M059J (cell line): ENCODE measurements at places on chromosomes 5 and 9.
A peak's percentile ranks its signal among the peaks of the same experiment; 100 is the strongest.

GRCh38 chr9:27768781-27769180 is 195.5 kb upstream of the C9orf72 start:
- no peak for DNase-seq

DNA sequence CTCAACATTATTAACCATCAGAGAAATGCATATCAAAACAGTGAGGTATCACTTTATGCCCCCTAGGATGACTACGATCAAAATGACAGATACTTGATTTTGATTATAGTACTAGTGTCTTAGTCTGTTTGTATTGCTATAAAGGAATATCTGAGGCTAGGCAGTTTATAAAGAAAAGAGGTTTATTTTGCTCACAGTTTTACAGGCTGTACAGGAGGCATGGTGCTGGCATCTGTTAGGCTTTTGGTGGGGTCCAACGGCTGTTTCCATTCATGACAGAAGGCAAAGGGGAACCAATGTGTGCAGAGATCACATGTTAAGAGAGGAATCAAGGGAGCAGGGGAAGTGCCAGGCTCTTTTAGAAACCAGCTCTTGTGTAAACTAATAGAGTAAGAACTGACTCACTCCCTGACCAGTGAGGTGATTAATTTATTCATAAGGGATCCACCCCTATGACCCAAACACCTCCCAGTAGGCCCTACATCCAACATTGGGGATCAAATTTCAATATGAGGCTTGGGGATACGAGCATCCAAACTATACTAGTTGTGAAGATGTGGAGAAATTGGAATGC is 16.0 kb upstream of the AFF4 start:
- peak; percentile 65 for DNase-seq

DNA sequence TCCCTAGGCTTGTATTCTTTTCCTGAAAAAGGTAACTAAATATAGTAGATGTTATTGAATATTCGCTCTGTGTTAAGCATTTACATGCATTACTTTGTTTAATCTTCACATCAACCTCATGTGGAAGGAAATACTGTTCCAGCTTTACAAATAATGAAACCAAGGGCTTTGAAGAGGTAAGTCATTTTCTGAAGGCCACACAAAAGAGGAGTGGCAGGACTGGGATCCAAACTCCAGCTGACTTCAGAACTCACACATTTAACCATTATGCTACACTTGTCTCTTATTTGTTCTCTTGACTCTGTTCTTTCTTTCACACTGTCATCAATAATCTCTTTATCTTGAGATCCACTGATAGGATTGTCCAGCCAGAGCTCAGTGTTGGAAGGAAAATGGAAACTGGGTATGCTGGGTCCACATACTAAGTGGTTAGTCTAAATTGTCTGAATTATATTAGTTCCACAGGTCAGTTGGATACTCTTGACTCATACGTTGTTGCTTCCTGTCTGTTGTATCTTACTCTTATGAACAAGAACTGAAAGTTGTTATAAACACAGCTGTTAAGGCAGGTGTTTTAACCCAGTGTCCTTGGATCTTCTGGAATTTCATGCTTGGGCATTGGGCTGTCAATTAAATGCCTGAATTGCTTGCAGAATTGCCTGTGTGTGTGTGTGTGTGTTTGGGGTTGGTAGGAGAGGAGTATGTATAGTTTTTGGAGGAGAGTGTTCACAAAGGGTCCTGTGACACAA is 65.6 kb downstream of the TLE4 start:
- DNase-seq, result peak; percentile 46

DNA sequence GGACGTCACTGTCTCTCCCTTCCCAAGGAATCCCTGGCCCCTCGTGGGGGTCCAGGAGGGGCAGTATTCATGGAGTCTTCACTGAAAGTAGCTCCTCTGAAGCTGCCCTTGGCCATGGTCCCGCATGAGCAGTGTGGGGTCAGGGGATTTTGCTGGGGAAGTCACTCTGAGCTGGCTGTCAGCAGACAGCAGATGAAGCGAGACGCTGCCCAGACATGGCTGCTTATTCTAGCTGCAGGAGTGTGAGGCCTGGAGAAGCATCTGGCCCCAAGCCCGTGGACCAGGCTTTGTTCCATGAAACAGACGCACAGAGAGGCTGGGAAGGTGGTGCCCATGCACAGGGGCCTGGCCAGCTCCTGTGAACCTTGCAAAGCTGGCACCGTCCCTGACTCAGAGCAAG is 21.5 kb upstream of the ASS1 start:
- DNase-seq, result no peak

DNA sequence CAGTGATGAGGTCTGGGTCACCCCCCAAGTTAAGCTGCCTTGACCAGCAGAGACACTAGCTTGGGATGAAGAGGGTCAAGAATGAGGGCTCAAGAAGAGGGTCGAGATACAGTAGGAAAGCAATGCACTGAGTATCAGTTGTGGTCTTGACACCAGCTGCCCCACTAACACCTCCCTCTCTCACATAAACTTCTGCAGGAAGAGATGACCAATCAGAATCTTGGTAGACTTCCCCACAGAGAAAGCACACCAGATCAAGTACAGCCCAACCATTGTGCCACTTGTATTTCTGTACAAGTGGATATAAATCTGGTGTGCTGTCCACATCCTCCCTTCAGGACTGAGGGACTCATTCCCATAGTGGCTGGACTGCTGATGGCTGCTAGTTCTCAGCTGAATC is 101.2 kb upstream of the ELL2 start:
- DNase-seq, result no peak

DNA sequence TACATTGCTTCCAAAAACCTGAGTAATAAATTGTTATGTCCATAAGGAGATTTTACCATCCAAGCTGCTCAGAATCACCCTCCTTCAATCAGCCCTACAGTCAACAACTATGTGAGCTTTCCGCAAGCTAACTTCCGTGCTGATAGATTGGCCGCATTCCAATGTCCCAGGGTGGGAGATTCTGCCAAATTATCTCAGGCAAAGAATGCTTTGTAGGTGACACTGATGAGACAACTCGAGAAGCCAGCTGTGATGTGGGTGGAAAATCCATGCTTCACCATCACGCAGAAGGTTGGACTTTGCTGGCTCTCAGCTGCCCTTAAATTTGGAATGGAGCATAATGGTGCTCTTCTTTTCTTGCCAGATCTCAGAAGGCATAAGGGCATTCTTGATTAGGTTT is 44.9 kb upstream of the HCN1 start:
- no peak for DNase-seq

DNA sequence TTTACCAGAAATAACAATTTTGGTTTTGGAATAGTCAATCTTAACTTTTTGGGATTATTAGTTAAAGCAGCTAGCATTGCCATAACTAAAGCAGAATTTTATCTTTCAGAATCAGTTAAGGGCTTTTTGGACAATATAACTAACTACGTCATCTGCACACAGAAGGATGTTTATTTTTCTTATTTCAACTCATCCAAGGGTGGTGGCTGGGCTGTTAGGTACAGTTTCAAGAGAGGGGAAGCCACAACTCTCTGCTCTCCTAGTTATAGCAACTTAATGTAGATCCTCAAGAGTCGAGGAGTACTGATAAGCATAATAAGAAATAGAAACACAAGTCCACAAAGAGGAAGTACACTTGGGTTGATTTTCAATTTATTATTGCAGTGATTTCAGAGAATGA is 65.6 kb downstream of the ANKRD55 start:
- DNase-seq, result peak; percentile 75

DNA sequence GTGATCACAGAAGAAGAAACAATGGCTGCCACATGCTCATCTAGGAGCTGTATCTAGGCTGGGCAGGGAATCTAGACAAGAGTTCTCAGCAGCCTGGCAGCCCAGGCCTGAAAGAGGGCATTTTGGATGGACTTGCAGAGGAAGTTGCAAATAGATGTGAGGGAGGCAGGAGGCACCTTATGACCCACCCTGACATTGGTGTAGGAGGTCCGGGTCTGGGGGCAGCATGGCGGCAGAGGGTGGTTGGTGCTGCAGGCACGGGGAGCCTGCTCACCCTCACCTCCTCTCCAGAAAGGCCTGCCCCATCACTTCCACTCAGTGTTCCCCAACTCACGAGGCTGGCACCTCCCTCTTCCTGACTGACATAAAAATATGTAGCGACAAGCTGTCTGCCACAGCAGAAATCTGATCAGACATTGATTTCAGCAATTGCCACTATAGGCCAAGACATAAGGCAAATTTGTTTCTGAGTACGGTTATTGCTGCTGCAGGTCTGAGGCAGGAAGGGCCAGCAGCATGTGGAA is 217.6 kb downstream of the PBX3 start:
- DNase-seq, result no peak

- no peak for DNase-seq
These were observed 3.2 kb downstream of the TNFAIP8 start for GRCh38 chr5:119358901-119359603.

DNA sequence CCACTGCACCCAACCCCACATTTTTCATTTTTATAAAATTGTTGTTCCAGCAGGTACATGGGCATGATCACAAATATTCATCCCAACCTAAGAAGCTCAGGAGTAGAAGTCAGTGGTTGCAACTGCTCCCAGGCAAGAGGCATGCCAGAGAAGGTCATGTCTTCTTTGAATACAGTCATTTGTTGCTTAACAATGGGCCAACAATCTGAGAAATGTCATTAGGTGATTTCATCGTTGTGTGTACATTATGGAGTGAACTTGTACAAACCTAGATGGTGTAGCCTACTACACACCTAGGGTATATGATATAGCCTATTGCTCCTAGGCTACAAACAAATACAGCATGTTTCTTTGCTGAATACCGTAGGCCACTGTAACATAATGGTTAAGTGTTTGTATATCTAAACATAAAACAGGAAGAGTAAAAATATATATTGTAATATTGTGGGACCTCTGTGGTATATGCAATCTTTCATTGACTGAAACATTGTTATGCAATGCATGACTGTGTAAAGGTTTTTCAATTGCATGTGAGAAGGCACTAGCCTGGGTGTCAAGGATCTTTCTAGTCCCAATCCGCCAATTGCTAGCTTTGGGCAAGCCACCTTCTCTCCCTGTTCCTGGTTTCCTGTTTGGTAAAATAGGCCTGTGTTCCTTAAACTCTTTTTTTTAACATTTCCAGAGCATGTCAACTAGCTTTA is 27.6 kb downstream of the ATP10B start:
- DNase-seq, result no peak

DNA sequence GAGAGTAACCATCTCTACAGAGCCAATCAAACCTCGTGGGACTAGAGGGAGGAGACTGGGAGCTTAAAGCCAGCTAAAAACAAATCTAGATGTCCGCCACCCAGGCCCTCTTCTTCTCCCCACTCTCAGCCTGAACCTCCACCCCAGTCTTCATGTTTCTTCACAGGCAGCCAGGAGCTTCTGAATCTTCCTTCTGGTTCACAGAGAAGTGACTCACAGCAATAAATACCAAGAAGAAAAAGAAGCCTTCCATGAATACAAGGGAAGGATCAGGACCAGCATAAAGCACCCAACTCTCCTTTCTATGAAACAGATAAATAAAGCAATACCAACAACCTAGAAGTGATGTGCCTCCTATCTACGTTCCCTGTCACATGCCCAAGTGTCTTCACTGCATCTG is 103.3 kb upstream of the SLIT3 start:
- DNase-seq, result no peak

DNA sequence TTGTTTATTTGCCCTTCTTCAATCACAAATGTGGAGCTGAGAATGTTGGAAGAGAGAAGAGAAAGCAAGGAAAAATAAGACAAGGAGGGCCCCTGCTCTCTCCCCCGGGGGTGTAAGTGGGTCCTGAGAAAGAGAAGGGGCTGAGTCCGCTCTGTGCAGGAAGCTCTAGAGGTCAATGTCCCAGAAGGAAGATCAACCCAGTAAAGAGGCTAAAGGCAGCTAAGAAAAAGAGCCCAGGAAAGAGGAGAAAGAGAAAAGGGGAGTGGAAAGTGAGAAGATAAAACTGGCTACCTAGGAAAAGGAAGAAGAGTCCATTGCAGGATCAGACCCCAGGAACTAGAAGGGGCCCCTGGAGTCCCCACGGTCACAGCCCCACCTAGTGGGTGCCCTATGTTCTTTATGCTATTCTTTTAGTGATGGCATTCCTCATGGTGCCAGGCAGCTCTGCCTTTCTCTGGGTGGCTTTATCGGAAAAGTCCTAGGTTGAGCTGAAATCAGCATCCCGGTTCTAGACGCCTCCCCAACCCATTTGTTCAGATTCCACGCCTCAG is 583.4 kb downstream of the ACTL7B start:
- DNase-seq, result peak; percentile 75

DNA sequence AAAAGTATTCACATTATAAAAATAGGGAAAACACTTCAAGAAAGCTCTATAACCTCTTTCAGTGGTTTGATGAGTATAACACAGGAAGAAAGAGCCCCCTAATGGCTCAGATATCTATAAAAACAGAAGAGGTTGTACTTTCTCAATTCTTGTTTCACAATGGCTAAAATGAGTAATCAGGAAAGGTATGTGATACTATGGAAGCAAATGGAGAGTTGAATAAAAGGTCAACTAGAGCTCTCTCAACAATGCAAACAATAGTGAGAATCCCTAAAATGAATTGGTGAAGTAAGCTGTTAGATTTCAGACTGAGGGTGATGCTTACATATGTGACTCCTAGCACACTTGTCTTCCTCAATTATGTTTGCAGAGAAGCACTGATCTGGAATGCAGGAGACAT is 584.6 kb upstream of the CDH18 start:
- DNase-seq, result peak; percentile 53

DNA sequence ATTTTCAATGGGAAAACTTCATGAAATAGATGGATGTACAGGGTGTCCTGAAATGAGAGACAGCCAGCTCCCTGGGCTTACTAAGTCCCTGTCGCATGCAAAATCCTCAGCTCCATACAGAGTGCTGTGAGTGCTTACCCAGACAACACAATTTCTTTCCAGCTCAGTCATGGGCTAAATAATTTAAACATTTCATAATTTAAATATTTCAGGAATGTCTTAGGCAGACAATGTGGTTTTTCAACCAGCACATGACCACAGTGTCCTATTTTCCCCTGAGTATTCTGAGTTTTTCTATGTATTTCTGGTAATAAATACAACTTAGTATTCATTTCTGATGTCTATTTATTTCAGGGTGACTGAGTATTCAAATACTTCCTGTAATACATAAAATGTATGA is 188.5 kb upstream of the SNX2 start:
- DNase-seq, result peak; percentile 5

GRCh38 chr9:15344191-15344590 is 37.2 kb upstream of the TTC39B start:
- DNase-seq, result no peak

- no peak for DNase-seq
These were observed 496.7 kb downstream of the ENC1 start for GRCh38 chr5:74143721-74144330.

- DNase-seq, result no peak
These were observed 830.9 kb downstream of the MAT2B start for GRCh38 chr5:164336276-164336675.

- DNase-seq, result no peak
These were observed 36.0 kb upstream of the CREBRF start for GRCh38 chr5:173020154-173020581.
